Ovary (tissue), 10 donors: ENCODE measurements at places on chromosomes 7 and 10. TPM values are rescaled to one million over a fixed set of nuclear protein-coding genes. Genes with fewer than 3 reads are reported as not detected.

DNA sequence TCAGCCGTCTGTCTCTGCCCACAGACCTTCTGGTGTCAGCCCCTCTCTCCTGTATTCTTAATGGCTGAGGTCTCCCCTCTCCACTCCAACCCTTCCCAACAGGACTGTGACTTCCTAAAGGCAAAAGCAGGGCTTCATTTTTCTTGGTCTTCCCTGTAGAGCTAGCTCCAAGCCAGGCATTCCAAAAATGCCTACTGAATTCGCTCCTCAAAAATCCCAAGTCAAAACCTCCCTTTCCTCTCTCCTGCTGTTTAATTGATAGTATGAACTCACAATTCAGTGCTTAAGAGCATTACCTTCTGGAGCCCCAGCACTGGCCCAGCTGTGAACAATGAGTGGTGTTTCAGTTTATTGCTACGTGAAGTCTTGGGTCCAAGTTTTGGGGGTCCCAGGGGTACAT, 628.4 kb downstream of the PARD3 start:
- peaks cover 20% of the 10 kb centered on the region for H3K4me1 ChIP-seq
- DNase-seq, result no peak
- H3K36me3 ChIP-seq, result no peaks in the 10 kb centered on the region
- no peaks in the 10 kb centered on the region for H3K27me3 ChIP-seq
- no peak overlapping the region for H3K27ac ChIP-seq
- H3K4me3 ChIP-seq, result no peak overlapping the region

GRCh38 chr10:80100861-80101695, 22.6 kb downstream of the TMEM254 start:
- no peaks in the 10 kb centered on the region for H3K27me3 ChIP-seq
- peaks cover 7% of the 10 kb centered on the region for H3K4me1 ChIP-seq
- H3K4me3 ChIP-seq, result no peak overlapping the region
- no peaks in the 10 kb centered on the region for H3K36me3 ChIP-seq
- H3K27ac ChIP-seq, result no peak overlapping the region

- H3K4me3 ChIP-seq, result no peak overlapping the region
- no peaks in the 10 kb centered on the region for H3K36me3 ChIP-seq
- no peak for DNase-seq
- H3K27me3 ChIP-seq, result no peaks in the 10 kb centered on the region
- H3K4me1 ChIP-seq, result peaks cover 2% of the 10 kb centered on the region
These were observed 607.2 kb upstream of the MGMT start for GRCh38 chr10:128859738-128860386.

DNA sequence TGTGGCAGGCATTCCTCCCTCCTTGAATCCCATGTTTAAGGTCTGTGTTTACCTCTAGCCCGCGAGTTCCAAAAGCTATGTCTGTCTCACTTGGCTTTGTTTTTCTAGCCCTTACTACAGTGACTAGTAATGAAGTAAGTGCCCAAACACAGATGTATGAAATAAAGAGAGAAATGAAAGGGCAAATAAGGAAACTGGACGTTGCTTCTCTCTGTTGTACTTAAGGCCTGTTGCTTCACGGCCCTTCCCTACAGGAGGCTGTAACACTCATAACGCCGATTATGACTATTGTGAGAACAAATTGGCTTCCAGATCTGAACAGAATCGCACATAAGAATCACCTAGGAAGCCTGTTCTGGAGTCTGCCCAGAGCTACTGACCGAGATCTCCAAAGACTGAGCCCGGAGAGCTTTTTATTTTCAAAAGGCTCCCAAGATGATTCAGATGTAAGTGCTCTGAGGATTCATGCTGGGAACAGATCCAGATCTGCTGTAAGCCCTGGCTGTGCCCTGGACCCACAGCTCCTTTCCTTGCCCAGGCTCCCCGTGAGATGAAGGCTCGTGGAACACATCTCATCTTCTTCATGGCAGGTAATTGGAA, 432.6 kb downstream of the SDK1 start:
- no peak overlapping the region for H3K4me3 ChIP-seq
- H3K36me3 ChIP-seq, result no peaks in the 10 kb centered on the region
- no peak overlapping the region for H3K27ac ChIP-seq
- no peaks in the 10 kb centered on the region for H3K27me3 ChIP-seq
- no peak for DNase-seq
- no peaks in the 10 kb centered on the region for H3K4me1 ChIP-seq

Gene NEUROG3
- polyA plus RNA-seq, result not detected

Gene SORBS1
- 14.7 TPM for polyA plus RNA-seq

Gene CCL24
- polyA plus RNA-seq, result 0.48 TPM
